ENCODE measurements at places on chromosomes 2 and 18. TPM values are rescaled to one million over a fixed set of nuclear protein-coding genes. Genes with fewer than 3 reads are reported as not detected.

DNA sequence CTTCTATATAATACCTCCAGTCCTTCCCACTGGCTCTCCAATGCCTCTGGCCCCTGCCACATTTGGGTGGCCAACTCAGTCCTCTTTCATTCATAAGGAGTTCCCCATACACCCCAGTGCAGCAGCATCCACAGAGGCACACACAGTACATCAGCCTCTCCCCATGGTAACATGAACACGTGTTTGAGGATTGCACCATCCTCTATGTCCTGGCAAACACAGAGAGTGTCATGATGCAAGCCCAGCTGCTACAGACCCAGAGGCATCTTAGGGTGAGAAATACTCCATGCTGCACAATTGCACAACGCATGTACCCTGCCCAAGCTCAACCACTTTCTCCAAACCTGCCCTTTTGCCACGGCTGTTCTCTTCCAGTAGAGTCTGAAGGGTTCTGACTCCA is 11.5 kb downstream of the IGFBP5 start:
- DNase-seq, result no peak

GRCh38 chr2:102652126-102652525 is 32.8 kb downstream of the SLC9A2 start:
- DNase-seq, result no peak

The SFT2D3 gene
- 7.3 TPM for total RNA-seq

DNA sequence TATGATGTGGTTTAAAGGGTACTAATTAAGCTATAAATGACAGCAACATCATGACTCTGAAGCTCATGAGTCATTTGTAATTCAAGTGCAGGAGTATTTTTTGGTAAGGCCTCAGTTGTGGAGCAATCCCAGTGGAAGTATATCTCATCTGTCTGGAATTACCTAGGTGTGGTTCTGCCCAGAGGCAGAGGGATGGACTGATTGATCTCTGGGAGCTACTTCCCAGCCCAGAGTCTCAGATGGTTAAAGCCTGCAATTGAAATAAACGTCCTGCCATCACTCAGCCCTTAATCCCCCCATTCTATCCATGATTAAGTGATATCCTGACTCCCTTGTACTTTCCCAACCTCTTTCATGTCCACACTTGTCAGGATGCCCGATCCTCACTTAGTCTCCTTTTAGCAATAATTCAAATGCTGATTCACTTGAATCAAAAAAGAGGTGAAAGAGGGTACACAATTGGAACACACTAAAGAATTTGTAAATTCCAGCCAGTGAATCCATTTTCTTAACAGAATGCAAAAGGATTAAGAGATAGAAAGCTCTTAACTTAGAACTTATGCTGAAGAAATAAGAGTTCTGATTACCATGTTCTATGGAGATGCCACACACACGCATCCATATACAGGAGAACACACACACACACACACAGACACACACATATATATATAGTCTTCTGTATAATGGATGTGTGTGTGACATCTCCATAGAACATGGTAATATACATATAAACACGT is 664.4 kb downstream of the NYAP2 start:
- DNase-seq, result no peak

DNA sequence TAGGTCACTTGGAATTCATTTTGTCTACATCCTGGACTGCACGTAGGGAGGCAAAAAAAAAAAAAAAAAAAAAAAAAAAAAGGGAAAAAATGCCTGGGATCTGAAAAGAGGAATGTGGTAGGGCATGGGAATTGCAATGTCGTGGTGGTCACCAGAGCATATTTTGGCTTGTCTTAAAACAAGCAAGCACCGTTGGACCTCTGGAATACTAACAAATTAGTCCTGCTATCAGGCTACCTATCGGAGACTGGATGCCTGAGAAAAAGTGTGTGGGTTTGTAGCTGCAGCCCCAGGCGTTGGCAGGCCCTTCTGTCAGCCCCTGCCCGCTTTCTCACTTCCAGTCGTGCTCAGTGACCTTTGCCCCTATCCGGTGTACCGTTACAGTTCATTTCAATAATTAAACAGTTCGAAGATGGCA is 588.5 kb upstream of the ZEB2 start:
- DNase-seq, result no peak

The SP5 gene
- not detected for total RNA-seq

The FEV gene
- total RNA-seq, result not detected

The LHCGR gene
- total RNA-seq, result not detected

DNA sequence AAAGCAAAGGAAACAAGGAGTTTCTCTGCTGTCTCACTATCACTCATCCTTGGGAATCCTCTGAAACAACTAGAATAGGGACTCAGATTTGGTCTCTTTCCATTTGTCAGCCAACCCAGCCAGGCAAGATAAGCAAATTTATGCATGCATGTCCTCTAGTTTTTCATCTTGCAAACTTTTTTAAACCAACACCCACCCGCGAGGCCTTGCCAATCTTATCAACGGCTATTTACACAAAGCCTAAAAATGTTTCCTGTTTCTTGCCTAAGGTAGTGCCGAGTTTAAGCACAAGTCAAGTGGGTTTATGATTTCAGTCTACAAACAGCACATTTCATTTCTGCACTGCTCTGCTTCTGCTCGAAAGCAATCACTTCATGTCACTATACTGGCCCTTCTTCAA is 240.9 kb downstream of the STK39 start:
- DNase-seq, result no peak

The ITPRIPL1 gene
- total RNA-seq, result 2.0 TPM

- DNase-seq, result no peak
Measured at GRCh38 chr18:24049142-24049541, 34.6 kb downstream of the TTC39C start.

DNA sequence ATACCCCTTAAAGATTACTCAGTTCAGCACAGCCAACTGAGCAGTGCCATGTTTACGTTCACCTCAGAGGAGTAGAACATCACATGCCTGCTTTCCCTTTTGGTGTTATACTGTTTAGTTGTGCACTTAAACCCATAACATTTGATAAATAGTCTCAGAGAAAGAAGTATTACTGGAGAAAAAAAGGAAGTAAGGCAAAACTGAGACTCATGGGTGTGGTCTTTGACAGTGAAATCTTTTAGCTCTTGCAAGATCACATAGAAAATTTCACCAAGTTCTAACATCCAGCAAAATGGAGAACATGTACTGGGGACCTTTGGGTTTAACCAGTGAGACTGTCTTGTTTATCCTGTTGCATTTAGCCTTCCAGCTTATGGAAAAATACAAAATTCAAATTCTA is 5.6 kb downstream of the TANK start:
- DNase-seq, result no peak

- DNase-seq, result no peak
Measured at GRCh38 chr2:75844651-75845050, 133.9 kb upstream of the GCFC2 start.

The KIAA2012 gene
- total RNA-seq, result not detected

Measured in glomerular endothelial cell (primary cell).